ENCODE measurements at places on chromosomes 3 and 15.

GRCh38 chr15:41578736-41579383 lies 19.8 kb downstream of the TYRO3 start:
- no peak for DNase-seq

GRCh38 chr3:147267434-147267833 lies 138.9 kb downstream of the ZIC4 start:
- DNase-seq: no peak

DNA sequence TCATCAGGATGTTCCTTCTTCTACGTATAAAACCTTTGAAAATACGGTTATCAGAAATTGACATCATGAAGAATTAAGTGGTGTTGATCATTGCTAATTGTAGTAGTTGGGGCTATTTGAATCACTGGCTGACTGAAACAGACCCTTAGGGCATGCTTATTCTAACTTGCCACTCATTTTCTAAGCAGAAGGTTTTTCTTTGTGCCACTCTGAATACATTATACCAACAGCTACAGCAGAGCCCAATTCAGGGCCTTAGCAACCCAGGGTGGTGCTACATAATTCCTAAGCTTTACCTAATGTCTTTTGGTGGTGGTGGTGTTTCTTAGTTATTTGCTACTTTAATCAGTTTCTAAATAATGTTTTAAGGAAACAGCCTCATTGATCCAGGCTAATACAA lies 524.2 kb downstream of the NLGN1 start:
- no peak for DNase-seq

DNA sequence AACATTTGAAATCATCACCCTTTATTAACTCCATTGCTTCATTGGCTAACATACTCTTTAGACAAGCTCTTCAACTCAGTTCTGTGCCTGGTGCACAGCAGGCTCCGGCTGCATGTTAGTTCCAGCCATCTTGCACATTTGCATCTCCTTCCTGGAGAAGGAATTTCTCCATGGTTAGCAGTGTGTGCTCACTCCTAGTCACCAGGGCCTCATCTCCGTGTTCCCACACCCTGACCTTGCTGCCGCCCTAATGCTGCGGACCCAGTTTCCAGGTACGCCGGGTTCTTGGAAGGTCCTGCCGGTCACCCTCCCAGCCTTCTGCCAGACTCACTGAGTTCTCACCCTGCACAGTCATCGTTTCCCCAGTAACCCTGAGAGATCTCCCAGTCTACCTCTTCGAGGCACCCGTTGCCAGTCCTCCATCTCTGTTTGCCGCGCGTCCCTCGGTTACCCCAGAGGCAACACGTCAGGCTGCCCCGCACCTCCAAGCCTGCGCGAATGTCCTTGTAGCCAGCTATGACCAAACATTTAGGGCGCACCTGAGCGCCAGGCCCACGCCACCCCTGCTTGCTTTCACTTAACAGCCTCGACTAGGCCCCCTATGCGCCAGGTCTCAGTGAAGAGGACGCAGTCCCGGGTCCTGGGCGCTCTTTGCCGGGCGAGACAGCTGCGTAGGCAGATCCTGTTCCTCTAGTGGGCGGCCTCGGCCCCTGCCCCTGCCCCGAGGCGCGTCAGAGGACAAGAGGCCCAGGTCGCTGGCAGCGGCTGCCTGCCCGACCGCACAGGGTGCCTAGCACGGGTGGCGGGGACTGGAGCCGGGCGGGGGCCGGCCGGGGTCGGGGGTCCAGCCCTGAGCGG lies 747 bp upstream of the ZNF592 start:
- DNase-seq: peak; percentile 59

DNA sequence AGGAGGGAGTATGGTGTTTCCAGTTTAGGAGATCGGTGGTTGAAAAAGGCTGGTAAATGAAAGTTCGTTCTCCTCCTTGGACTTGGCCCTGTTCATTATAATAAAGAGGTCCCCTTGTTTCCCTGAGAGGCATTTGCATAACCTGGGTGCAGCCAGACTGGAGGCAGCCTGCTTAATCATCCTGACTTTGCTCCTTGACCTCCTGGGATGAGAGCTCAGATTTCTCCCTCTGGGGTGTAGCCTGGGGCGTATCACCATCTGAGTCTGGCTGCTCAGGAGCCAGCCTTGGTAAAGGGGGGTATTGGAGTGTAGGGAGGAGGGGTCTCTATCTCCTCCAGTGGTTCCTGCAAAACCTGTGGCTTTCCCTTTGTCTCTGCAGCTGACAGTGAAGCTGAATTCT lies 21.3 kb upstream of the ACAD9 start:
- DNase-seq: no peak

DNA sequence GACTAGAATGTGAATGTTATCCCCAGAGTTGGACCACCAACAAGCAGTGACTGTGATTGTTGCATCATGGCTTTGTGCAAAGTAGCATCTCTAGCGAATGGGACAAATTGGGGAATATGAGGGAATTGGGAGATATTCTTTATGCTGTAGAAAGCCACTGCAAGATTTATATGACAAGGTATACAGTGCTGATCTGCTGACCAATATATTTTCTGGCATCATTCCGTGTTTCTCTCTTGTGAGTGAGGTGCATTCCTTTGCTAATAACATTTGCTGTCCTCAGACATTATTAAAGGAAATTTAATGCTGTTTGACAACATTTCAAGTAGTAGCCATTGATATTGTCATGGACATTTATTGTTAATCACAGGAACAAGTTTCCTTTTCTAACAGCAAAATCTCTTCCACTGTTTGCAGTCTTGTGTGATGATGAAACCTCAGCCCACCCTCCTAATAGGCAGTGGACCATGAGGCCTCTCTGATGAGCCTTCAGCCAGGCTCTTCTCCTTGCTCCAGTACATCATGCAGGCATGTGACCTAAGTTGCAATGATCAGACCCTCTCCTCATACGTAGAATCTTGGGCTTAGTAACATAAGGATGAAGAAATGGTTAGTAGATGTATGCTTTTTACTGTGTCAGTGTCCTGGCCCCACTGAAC lies 16.1 kb downstream of the CNTN4 start:
- DNase-seq: no peak

GRCh38 chr15:91956026-91956723 lies 102.7 kb downstream of the SLCO3A1 start:
- DNase-seq: no peak

DNA sequence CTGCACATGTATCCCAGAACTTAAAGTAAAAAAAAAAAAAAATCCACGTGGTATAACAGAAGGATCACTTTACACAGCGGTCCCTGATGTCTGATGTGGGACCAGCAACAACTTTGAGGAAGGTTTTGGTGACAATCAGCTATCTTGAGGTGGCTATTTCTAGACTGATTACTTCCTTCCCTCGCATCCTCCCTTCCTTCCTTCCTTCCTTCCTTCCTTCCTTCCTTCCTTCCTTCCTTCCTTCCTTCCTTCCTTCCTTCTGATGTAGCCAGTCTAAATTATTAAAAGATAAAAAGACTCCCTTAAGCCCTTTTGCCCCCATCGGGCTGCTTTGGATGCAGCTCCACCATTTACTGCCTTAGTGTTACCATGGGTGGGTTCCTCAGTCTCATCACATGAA lies 14.9 kb downstream of the SORD start:
- DNase-seq: no peak

- no peak for DNase-seq
Measured at GRCh38 chr15:49815950-49816349, 195.1 kb downstream of the DTWD1 start.

GRCh38 chr15:47689660-47690059 lies 27.6 kb upstream of the SEMA6D start:
- no peak for DNase-seq

- no peak for DNase-seq
Measured at GRCh38 chr3:31361371-31362273, 171.1 kb upstream of the STT3B start.

DNA sequence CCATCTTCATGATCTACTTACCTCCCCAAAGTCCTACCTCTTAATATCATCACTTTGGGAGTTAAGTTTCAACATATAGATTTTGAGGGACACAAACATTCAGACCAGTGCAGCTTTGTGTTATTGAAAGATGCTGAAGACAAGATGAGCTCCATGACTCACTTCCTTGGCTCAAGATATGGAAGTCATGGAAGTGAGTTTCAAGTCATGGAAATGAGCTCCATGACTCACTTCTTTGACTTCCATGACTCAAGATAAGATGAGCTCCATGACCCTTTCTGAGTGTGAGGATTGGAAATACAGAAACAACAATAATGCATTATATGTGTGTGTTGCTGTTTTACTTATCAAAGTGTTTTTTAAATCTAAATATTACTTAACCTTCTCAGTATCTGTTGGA lies 170.2 kb upstream of the TPRG1 start:
- no peak for DNase-seq

DNA sequence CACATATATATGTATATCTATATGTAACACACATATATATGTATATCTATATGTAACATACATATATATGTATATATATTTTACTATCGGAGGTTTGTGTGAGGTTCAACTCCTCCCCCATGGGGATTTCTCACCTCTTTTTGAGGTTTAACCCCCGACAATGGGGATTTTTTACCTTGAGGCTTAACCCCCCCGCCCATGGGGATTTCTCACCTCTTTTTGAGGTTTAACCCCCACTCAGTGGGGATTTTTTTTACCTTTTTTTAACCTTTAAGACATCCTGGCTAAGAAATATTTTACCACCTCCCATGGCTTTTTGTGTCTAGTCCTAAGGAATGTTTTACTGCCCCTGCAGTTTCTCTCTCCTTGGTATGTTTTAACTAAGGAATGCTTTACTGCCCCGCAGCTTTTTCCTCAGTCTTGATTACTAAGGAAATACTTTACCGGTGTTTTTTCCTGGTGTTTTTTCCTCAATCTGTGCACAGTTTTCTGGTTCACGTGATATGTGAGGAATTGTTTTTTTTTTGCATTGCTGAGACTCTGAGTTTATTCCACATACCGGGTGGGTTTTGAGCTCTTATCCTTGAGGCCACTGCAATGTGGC lies 185.2 kb downstream of the KLF13 start:
- DNase-seq: no peak

- no peak for DNase-seq
Measured at GRCh38 chr15:66065325-66065724, 188.2 kb downstream of the MEGF11 start.

GRCh38 chr3:65894679-65895453 lies 143.9 kb downstream of the MAGI1 start:
- no peak for DNase-seq

- no peak for DNase-seq
Measured at GRCh38 chr15:101181349-101181748, 70.5 kb downstream of the CHSY1 start.

DNA sequence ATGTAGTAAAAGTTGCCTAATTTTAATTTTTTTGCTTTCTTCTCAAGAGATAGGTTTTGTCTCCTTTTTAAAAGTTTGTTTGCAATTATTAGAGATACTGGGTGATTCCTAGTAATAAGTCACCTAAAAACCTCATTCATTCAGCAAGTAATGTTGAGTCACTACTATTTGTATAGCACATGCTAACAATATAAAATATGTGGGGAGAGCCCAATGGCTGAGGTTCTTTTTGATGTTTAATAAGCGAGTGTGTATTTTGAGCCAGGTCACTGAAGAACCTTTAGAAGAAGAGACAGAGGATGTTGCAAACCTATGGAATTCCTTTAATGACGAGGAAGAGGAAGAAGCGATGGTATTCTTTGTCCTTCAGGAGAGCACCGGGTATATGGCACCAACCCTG lies 123.7 kb upstream of the CHRM5 start:
- DNase-seq: no peak

DNA sequence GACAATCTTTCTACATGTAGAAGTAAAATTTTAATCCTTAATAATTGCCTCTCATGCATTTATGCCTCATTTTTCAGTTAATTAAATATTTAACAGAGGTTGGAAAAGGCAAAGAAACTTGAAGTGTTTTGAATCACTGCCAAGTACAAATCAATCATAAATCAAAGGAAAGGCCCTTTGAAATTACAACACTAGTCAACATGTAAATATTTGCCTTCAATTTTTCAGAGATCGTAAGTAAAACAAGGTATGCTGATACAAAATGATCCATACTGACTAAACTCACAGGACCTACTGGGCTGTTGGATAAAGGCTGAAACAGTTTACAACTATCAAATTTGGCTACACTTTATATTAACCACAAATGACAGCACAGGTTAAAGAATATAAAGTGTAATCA lies 33.9 kb downstream of the ZBBX start:
- DNase-seq: no peak

DNA sequence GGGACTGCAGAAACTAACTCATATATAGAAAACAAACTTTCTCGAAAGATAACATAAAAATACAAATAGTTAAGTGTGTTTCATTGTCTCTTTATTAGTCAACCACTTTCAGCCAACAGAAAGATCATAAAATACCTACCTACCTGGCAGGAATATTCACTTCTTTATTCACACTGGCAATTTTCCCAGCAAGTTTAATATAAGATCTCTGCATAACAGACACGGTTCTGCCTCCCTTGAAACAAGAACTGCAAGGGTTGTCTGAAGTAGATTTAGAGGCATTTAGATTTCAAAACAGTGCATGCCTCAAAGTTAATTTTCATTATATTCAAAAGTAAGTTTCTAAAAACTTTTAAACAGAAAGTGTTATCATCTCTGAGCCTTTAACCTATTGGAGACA lies 7.1 kb downstream of the NPTN start:
- no peak for DNase-seq

DNA sequence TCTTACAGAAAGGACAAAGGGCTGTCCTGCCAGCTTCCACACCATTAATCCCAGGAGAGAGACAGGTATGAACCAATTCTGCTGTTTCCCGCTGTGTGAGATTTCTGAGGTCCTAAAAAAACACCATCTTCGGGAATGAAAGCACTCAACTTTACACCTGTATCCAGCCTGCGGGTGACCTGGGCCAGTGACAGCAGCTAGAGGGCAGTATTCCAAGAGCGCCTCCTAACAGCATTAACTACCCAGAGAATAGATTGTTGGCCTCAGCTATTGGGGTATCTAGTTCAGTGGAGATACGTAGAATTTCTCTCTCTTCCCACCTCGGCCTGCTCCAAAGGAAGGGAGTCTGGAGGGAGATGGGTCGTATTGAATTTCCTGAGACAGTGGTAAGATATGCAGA lies 55.1 kb downstream of the WDR76 start:
- no peak for DNase-seq

DNA sequence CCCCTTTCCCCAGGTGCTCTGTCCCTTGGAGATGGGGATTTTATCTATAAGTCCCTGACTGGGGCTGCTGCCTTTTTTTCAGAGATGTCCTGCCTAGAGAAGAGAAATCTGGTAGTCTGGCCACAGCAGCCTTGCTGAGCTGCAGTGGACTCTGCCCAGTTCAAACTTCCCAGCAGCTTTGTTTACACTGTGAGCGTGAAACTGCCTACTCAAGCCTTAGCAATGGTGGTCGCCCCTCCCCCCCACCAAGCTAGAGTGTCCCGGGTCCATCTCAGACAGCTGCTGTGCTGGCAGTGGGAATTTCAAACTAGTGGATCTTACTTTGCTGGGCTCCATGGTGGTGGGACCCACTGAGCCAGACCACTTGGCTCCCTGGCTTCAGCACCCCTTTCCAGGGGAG lies 38.9 kb downstream of the TMEM266 start:
- no peak for DNase-seq

DNA sequence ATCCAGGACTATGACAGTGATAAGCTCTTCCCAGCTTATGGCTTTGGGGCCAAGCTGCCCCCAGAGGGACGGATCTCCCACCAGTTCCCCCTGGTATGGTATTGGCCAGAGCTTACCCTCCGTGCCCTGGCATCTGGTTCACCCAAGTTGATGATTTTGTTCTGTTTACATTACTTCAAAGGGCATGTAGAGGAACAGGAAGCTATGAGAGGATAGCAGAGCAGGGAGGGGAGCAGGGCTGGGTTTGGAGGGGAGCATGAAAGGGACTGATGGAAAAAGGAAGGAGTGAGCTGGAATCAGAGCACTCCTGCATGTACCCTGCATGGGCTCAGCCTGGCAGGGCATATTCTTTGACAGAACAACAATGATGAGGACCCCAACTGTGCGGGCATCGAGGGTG lies 13.4 kb upstream of the BRPF1 start:
- DNase-seq: no peak

Data from activated T-cell treated with anti-CD3 and anti-CD28 coated beads for 1 hour (primary cell).